Stimulated activated CD8-positive, alpha-beta memory T cell treated with anti-CD3 and anti-CD28 coated beads, Interleukin-4, amount 100 ng/mL, for 4 hours (primary cell): ENCODE measurements at places on chromosomes 3 and 15.

DNA sequence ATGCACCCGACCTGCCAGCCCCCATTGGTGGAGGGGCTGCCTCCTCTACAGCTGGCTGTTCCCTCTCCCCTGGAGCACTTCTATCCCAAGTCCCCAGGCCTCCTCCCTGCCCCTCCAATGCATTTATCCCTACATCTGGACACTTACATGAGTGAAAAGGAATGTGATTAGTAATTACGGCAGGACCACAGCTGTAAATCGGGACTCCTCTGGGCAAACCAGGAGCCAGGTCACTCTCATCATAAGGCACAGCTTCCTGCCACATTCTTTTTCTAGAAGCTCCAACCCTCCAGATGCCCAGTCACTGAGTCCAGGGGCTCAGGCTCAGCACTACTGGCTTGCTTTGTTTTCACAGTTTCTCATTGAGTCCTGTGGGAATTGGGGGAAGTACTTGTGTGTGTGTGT lies 54.3 kb downstream of the IL20RB start:
- DNase-seq, result no peak

DNA sequence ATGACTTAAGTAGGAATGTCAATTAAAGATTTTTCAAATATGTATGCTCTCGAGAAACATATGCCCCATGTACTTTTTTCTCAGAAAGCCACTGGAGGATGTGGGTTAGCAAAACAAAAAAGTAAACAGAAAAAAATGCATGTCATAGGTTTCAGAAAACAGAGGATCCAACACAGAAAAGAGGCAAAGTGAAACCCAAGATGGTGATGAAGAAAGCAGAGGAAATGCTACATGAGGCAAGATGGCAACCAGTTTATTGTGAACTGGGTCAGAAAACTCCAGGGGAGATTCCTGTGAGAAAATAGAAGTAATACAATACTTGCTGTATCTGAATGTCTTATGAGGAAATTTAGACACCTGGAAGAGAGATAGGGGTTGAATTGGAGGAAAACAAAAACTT lies 30.8 kb upstream of the EOMES start:
- no peak for DNase-seq

- no peak for DNase-seq
Observed at GRCh38 chr15:59963925-59964324, 40.2 kb upstream of the FOXB1 start.

- DNase-seq, result no peak
Observed at GRCh38 chr3:152622811-152623167, 212.1 kb upstream of the P2RY1 start.

DNA sequence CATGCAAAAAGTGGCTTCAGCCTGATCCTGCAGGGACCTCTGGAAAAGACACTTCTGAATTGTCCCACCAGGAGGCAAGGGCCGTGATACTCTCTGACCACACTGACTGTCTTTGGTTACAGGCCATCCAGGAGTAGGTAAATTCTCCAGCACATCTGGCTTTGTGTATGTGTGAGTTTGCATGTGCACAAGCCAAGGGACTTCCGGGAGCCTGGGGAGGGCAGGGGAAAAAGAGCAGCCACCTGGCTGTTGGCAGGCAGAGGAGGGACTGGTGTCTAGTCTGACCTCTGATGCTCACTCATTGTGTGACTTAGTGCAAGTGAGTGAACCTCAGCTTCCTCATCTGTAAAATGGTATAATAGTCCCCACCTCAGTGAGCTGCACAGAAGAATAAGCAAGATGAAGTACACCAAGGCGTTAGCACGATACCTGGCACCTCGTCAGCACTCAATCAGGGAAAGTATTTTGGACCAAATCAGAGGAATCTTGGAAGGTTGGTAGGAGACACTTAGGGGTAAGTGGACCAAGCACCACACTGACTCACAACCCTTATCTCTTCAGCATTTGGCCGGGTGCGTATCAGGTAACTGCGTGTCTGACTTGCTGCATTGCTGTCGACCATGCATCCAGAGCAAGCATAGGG lies 19.1 kb downstream of the KLHL6 start:
- no peak for DNase-seq

DNA sequence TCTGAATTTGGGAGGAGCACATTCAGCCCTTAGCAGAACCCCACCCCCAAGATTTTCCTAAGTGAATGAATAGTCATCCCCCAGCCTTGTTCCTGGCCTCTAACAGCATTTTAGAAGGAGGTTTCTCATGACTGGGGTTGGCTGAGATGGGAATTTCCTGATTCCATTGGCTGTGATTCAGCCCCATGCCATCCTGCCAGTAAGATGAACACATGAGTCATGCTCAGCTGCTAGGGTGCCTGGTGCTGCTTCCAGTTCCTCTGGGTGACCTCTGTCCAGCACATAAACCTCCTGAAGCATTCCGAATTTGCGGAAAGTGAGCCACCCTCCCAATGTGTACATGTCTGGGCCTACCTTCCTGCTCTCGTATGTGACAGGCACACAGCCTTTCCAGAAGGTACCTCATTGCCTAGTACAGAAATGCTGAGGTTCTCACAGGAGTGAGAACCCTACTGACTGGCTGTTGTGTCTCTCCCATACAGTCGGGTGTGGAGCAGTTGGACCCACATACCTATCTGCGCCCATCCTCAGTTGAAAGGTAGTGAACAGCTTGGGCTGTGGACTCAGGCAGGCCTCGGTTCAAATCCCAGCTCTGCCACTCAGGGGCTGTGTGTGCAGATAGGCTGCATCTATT lies 91.7 kb downstream of the APBA2 start:
- no peak for DNase-seq

DNA sequence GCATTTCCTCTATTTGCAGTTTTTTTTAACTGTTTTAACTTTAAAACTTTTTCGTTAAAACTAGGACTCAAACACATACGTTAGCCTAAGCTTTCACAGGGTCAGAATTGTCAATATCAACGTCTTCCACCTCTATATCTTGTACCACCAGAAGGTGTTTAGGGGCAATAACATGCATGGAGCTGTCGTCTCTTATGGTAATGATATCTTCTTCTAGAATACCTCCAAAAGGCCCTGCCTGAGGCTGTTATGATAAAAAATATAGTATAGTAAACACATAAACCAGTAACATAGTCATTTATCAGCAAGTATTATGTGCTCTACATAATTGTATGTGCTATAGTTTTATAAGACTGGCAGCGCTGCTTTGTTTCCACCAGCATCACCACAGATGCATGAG lies 76.3 kb upstream of the MLF1 start:
- DNase-seq, result no peak

GRCh38 chr3:142962520-142963233 lies 797 bp downstream of the PAQR9 start:
- DNase-seq, result no peak

- no peak for DNase-seq
Observed at GRCh38 chr3:125073390-125073905, 17.7 kb upstream of the HEG1 start.

- no peak for DNase-seq
Observed at GRCh38 chr15:42493679-42494078, 1.8 kb upstream of the SNAP23 start.

DNA sequence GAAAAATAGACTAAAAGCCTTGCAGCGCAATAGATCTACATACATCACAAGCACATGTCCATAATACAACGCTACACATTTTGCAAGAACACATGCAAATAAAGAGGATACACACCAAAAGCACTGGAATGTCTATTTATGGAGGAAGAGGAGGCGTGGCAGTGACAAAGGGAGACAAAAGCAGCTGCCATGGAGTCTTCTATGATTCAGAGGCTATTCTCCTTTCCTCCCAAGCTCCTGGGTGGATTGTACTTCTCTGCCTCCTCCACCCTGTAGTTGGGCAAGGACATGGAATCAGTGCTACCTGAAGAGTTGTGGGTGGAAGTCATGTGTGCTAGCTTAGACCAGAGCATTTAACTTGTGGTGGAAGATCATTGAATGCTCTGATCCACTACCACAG lies 57.9 kb upstream of the ABHD2 start:
- DNase-seq, result no peak

DNA sequence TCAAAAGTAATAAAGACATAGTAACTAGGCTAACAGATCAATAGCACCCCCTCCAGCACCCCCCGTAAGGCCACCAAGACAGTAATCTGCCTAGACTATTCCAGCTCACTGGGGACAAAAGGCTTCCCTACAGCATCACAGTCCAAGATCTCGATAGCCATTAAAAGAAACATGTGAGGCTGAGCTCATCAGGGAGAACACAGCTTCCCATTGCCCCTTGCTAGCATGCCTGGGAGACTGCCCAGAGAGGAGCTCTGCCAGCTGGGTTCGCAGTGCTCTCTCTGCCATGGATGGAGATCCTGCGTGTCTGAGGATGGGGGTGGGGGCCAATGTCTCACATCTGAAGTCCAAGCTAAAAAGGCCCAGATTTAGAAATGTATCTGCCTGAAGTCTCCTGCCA lies 17.8 kb downstream of the LRIG1 start:
- no peak for DNase-seq

- peak; percentile 56 for DNase-seq
Observed at GRCh38 chr15:41894791-41895463, 1.1 kb upstream of the SPTBN5 start.

DNA sequence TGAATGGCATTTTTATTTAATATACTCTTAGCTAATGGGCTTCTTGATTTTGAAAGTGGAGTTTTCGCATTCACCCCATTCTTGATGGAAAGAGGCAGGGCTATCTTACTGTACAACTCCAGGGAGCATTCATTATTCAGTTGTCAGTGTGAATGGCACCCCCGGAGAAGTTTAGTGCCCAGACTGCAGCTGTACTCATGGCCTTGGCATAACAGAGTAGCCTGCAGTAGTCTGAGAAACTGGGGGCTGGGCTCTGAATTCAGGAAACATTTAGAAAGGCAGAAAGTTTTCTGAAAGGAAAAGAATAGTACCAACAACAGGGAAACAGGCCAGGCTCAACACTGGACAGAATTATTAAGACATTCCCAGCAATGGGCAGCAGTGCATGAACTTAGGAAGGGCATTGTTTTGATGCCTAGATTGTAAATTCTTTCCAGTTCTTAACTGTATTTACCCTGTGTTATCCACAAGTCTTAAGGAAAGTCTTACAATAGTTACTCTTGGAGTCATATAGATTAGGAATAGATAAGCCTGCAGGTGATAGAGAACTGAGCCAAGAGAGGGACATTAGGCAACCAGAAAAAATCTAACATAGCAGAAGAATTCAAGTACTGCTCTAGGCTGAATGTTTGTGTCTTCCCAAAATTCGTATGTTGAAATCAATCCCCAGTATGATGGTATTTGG lies 44.4 kb downstream of the TIPARP start:
- no peak for DNase-seq

DNA sequence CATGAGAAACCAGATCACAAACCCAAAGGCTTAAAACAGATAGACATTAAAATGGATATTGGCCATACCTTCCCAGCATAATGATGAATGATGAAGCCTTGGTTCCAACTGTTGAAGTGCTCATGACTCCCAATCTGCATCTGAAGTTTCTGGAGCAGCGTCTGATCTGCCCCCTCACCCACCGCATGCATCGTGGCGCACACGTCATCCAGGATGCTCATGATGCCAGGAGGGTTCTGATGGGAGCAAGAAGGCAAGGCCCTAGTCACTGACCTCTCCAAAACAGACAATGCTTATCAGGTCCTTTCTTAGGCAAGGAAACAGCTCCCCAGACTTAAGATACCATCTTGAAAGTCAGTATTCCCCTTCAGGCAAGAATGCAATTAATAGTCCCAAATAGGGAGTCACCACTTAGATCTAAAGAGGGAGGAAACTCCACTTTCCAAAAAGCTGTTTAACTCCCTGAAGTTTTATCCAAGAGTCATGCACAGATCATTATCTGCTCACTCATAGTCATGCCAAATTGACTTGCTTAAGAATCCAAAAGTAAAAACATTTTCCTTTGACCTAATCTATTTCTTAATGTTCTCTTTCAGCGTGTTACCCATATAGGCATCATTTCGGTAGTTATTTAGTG lies 2.1 kb downstream of the LDHAL6B start:
- DNase-seq, result no peak

GRCh38 chr3:102450976-102451375 lies 16.2 kb downstream of the ZPLD1 start:
- DNase-seq, result no peak

DNA sequence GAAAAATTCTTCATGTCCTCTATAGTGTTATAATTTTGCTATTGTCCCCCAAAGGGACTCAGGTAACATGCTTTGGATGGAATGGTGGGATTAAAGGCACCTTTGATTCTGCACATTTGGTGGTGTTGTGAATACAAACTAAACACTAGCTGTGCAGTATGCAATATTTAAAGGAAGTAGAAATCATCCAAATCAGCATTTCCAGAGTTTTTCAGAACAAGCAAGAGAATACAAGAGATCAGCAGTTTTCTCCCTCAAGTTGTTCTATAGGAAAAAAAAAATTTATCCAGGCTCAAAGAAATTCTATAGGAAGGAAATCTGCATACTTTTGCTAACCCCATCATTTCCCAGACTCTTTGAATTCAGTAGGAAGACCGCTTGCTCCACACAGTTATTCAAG lies 10.2 kb upstream of the ADIPOQ start:
- DNase-seq, result no peak

- no peak for DNase-seq
Observed at GRCh38 chr3:55174747-55175146, 246.9 kb upstream of the LRTM1 start.

DNA sequence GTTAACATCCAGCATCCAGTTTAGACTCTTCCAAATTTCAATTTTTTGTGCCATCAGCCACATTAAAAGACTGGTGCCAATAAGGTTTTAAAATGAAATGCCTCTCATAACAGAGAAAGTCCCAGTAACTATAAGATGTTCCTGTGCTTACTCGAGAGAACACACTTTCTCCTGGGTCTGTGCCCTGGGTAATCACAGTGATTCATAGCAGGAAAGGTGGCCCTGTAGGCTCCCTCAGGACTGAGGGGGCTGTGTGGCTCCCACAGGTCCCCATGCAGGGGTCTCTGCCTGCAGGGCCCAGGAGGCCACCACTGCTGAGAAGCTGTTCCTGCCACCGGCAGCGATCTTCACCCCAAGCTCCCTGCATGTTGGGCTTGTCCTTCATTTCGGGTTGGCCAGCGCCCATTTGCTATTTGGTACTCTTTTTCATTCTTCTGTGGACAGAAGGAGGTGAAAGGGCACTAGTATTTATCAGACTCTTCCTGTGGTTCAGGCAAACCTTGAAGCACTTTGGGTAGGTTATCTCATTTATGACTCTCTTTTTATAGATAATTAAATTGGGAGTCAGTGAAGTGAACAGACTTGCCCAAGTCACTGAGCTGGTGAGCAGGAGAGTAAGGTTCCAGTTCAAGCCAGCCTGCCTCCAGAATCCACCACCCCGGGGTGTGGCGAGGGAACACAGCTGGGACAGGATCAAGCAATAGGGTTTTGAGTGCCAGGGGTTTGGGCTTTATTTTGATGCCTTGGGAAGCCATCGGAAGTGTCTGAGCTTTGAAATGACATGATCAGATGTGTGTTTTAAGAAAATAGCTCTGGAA lies 44.2 kb upstream of the PLXNA1 start:
- no peak for DNase-seq

GRCh38 chr15:84727429-84727828 lies 11.5 kb upstream of the SEC11A start:
- DNase-seq, result no peak

- no peak for DNase-seq
Observed at GRCh38 chr3:107825556-107825955, 265.3 kb downstream of the CD47 start.

GRCh38 chr15:41809121-41809520 lies 18.8 kb upstream of the JMJD7 start:
- DNase-seq, result no peak

GRCh38 chr3:129366312-129366831 lies 62.1 kb downstream of the EFCAB12 start:
- no peak for DNase-seq

GRCh38 chr3:158735296-158736033 lies 3.2 kb upstream of the RARRES1 start:
- DNase-seq, result no peak

- no peak for DNase-seq
Observed at GRCh38 chr15:72182673-72183072, 14.9 kb downstream of the GRAMD2A start.
